ENCODE measurements at places on chromosomes 12 and 14. TPM values are rescaled to one million over a fixed set of nuclear protein-coding genes. Genes with fewer than 3 reads are reported as not detected.

DNA sequence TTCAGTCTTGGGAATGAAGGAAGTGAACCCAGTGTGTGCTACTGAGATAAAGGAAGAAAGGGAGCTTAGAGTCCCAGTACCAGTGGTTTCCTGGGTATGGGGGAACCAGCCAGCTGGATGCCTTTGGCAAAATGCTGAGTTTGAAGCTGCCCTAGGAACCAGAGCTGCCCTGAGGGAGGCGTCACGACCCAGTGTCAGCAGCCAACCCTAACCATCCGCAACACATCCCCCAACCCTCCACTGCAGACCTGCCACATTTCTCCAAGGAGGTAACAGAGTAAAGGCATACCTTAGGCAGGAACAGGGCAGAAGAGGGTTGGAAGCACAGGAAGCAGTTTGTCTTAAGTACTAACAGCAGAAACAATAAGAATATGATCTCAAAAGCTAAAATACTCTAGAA is 28.6 kb downstream of the PRDM4 start:
- DNase-seq, result no peak

GRCh38 chr12:67426067-67426466 is 156.9 kb downstream of the CAND1 start:
- no peak for DNase-seq

DNA sequence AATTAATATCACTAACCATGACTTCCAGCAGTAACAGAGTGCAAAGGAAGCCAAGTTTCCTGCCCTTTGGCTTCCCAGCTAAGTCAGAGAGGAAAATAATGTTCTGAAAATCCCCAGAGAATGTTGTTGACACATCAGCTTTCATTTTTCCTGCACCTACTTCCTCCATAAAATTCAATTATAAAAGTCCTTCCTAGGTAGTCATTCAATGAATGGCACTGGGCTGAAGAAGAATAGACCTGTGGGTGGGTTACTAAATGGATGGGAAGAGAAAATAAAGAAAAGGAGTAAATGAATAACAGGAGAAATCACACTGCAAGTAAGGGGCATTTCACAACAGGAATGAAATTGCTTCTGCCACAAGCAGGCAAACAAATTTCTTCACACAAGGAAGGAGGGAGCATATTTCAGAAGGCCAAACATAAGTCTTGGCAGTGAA is 73.2 kb upstream of the MDM1 start:
- no peak for DNase-seq

DNA sequence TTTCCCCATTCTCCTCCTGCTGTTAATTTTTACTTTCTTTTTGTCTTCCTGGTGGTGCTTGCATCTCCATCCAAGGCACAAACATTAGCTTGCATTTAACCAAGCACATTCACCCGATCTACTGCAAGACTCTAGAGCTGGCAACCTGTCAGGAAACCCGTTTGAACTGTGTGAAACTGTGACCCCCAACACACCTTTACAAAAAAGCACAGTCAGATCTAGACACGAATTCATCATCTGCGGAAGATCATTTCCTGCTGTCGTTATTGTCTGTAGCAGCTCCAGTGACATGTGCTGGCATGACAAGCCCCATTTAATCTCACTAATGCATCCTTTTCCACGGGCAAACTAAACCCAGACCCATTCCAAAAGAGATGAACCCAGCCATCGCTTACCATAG is 340.5 kb downstream of the VRK1 start:
- no peak for DNase-seq

GRCh38 chr12:124130691-124131591 is 157.9 kb downstream of the ZNF664 start:
- no peak for DNase-seq

DNA sequence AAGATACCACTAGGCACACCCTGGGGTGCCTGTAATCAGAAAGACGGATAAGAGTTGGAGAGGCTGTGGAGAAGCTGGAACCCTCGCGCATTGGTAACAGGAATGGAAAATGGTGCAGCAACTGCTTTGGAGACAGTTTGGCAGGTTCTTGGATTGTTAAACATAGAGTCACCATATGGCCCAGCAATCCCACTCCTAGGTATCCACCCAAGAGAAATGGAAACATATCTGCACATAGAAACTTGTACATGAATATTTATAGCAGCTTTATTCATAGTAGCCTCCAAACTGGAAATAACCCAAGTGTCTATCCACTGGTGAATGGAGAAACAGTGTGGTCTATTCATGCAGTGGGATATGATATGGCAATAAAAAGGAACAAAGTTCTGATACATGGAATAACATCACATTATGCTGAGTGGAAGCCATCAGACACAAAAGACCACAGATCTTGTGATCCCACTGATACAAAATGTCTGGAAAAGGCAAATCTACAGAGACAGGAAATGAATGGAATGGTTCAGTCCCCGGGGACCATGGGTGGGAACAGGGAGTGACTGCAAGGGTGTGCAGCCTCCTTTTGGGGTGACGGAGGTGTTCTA is 45.4 kb downstream of the JAG2 start:
- no peak for DNase-seq

DNA sequence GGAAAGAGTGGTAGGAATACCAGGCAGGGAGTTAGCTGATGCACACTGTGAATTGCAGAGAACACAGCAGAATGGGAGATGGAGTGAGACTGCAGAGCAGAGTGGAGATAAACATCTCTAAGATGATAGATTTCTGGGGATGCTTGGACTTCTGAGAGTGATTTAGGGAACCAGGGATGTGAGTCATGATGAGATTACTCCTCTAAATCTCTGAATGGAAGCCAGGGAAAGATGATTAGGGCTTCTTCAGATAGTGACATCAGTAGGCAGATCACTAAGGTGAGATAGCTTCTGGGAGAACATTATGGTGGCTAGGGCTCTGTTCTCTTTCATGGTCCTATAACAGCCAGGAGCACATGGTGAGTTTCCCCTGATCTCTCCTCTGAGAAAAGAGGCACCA is 501.5 kb upstream of the USP15 start:
- DNase-seq, result no peak

GRCh38 chr14:97977651-97978261 is 1180.6 kb downstream of the VRK1 start:
- DNase-seq, result peak; percentile 72

The KRT73 gene
- total RNA-seq, result 21.9 TPM

The CYP46A1 gene
- 0.39 TPM for total RNA-seq

The BCL11B gene
- 223 TPM for total RNA-seq

The KRT72 gene
- total RNA-seq, result 52.7 TPM
